Activated effector memory CD4-positive, alpha-beta T cell treated with anti-CD3 and anti-CD28 coated beads, Interleukin-2, amount 50 U/mL, for 16 hours (primary cell): ENCODE measurements at places on chromosomes 11 and 22.

DNA sequence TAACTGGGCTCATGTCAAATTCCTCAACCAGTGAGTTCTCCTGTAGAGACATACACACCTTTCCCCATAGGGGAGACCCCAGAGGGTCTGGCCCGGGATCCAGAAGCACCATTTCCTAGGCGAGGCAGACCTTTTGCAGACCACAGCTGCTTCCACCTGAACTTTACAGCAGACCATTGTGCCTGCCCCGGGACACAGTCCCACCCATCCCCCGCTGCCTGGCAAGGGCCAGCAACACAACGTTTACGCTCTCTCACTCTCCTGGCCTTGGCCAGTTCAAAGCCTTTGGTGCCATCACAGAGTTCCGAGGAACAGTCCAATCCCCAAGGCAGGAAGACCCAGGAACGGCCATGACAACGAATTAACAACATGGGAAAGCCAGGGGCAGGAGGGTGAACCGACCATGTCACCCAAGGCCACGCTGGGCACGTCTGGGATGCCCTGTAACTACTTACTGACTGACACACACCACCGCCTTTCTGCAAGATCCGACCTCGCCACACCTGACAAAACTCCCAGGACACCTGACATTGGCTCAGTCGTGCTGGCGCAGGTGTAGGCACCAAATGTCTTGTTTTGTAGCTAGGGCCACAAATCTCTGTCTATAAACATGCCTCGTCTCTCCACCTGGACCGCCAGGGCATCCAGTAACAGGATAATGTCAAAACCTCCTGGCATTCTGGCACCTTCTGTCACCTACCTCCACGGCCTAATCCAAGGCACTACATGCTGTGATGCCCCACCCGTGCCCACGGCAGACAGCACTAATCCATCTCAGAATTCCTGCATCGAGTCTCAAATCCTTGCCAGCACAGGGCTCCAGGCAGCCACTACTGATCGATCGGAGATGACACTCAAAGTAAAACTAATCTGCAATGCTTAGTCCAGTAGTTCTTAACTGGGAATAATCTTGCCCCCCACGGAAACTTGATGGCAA is 51.3 kb downstream of the MYH9 start:
- no peak for DNase-seq

GRCh38 chr11:2467695-2468055 is 22.9 kb downstream of the KCNQ1 start:
- DNase-seq = peak; percentile 55

DNA sequence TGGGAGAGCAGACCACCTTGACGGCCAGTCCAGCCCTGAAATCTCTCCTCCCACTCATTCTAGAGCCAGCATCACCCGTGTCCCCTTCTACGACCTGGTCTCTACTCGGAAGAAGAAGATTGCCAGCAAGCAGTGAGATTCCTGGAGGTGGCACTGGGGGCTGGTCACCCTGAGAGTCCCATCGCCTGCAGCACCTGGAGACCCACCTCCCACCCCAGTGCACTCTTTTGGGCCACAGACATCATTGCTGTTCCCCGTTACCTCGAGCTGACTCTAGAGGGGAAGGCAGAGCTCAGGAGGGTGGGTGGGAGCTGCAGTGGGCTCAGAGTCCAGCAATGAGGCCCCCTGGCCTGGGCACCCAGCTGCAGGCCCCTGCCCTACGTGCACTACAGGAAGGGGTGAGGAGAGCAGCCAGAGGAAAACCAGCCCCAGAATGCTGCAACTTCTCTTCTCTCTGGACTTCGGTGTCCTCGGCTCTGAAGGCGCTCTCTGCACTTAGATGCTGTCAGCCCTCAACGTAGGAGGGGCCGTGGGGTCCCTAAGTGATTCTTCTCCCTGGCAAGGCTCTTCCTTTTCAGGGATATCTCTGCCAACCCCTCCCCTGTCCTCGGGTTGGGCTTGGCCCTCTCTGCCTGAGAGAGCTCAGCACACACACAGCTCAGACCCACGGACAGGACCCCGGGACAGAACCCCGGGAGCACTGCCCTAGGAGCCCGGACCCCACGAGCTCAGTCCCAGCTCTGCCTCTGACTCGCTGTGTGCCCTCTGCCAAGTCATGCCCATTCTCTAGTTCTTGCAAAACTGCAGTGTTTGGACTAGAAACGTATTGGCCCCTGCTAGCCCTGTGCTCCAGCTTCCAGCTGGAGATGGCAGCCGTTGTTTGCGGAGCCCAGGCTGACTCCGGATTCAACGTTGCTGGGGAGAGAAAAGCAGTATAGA is 31.3 kb downstream of the CYTH4 start:
- no peak for DNase-seq

DNA sequence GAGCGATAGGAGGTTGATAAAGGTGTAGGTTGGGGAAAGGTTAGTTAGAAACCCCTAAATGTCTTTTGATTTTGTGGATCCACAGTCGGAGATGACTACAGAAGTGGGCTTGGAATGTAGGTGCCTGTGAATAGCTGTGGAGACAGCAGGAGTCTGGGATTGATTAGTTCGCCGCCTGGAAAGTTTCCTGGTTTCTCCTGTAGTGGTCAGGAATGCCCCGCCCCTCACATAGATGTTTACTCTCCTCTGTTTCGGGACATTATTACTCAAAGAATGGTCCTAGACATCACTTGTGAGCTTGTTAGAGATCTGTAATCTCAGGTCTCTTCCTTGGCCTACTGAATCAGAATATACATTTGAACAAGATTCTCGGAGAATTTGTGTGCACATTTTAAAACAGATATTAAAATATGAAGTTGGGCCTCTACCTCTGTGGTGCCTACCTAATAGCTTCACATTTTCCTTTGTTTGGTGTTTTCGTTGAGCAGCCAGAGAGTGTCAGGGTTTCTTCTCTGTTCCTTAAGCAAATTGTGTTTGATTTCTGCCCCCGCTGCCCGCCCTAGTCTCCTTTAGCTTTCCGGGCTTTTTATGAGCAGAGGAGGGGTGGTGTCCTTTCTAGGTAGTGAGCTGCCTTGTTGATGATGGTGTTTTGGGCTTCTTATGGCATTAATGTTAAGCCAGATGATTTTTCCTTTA is 89.4 kb downstream of the PPP6R3 start:
- DNase-seq = no peak

DNA sequence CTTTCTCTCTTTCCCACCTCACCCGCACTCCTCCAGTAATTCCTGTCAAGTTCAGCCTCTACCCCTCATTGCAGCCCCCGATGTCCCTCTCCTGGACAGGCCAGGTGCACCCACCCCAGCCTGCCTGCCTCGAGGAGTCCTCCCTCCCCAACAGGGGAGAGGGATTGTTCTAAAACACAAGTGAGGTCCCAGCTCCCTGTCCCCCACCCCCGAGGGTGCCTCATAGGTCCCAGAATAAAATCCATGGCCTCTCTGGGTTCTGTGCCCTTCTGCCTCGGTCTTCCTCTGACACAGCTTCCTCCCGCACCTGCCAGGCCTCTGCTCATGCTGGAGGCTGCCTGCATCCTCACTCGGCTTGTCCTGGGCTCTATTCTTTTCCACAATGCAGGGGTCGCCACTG is 720.1 kb downstream of the BRD1 start:
- peak; percentile 49 for DNase-seq

- no peak for DNase-seq
These were observed 168.0 kb downstream of the PGR start for GRCh38 chr11:100961633-100962032.

DNA sequence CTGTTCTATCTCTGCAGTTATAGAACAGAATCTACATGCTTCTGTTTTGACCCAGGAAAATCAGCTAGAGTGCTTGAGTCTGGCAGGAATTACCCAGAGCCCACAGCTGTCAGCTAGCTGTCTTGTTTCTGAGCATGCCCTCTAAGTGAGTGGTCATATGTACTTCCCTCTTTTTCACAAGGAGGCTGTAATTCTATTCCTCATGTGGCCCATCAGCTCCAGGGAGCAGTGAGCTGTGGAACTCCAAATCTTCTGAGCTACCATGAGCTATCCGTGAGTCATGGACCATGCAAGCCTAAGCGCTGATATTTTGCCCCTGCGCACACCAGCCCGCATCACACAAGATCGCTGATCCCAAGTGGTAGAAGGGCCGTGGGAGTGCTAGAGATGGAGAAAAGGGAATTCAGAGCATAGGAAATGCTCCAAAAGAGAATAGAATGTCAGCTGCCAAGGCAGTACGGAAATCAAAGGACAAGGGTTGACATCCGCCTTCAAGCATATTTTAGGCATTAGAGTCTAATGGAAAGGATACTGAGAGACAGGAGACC is 5.4 kb downstream of the FJX1 start:
- no peak for DNase-seq

GRCh38 chr11:36407356-36407755 is 102.7 kb downstream of the TRAF6 start:
- no peak for DNase-seq

GRCh38 chr11:14029971-14030920 is 67.7 kb downstream of the SPON1 start:
- no peak for DNase-seq

GRCh38 chr11:1863352-1864216 is 10.7 kb downstream of the LSP1 start:
- no peak for DNase-seq

- no peak for DNase-seq
These were observed 297.0 kb downstream of the SOX6 start for GRCh38 chr11:16059332-16059731.

GRCh38 chr22:41290262-41291221 is 4.6 kb upstream of the RANGAP1 start:
- no peak for DNase-seq

GRCh38 chr11:37390576-37391083 is 792.6 kb upstream of the RAG2 start:
- DNase-seq = no peak

DNA sequence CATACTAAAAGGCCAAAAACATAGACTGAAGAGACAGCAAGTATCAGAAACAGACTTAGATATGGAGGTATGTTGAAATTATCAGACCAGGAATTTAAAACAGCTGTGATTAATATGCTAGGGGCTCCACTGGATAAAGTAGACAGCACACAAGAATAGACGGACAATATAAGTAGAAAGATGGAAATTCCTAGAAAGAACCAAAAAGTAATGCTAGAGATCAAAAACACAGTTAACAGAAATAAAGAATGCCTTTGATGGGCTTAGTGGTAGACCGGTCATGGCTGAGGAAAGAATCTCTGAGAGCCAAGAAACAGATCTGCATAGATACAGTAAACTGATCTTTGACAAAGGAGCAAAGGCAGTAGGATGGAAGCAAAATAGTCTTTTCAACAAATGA is 250.2 kb downstream of the SWAP70 start:
- DNase-seq = no peak

GRCh38 chr11:118223570-118223969 is 1.2 kb downstream of the JAML start:
- DNase-seq = no peak

DNA sequence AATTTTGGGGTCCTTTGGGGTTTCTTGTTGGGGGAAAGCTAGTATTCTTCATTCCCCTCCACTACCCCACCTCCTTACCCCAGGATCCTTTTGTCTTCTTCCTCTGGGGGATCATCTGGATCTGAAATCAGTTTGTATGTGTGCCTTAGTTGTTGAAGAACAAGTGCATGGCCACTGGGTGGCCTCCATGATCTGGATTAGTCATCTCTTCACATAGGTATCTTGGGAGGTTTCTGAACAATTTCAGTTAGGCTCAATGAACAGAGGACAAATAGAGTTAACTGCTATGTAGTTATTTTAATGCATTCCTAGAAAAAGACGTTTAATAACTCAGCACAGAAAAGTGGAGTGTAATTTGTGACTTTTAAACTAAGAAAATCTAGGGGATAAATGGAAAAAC is 7.1 kb upstream of the VWA5A start:
- DNase-seq = no peak

GRCh38 chr11:65912845-65913244 is 6.0 kb downstream of the C11orf68 start:
- DNase-seq = no peak
